ENCODE measurements at places on chromosomes 2 and 18.

DNA sequence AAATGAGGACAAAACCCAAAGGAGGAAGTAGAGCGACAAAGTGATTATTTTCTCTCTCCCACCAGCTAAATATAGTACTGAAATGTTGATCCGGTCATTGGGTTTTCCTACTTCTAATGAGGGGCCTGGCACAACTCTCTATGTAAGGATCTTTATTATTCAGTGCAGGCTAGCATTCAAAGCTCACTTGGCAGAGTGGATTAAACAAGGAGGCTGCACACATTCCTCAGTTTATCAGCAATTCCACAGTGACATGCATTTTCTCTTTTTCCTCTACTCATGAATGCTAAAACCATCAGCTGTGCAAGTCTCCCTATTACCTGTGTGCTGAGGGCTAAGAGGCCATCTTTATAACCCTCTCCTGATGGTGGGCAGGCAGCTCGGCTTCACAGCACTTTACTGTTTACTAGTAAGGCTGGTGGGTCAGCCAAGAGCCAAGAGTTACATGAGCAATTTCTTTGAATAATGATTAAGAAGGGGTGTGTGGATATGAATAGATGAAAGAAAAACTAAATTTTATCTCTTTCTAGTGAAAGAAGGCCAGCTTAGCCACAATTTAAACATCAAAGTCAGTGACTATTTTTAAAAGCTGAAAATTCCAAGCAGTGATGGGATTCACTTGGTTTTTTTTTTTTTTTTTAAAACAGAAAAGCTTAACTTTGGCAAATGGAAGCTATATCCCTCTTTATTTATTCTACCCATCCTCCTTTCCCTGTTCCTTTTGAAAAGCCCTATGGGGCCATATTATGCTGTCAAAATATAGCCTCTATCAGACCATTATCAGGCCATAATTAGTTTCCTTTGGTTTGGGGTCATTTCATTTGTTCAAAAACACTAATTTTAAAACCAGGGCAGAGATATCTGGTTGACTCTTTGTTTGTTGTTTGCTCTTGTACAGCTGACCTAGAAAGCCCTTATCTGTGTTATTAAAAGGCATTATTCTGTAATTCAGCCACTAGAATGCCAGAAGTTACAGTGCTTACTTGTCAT lies 111.0 kb downstream of the RBM43 start:
- no peak for DNase-seq

- DNase-seq = no peak
Observed at GRCh38 chr18:57433482-57433881, 1.7 kb upstream of the ONECUT2 start.

GRCh38 chr2:205763708-205764211 lies 81.5 kb downstream of the NRP2 start:
- peak; percentile 34 for DNase-seq

GRCh38 chr2:85727798-85728197 lies 26.0 kb upstream of the ATOH8 start:
- no peak for DNase-seq

GRCh38 chr2:120820953-120821279 lies 85.2 kb downstream of the GLI2 start:
- peak; percentile 79 for DNase-seq

DNA sequence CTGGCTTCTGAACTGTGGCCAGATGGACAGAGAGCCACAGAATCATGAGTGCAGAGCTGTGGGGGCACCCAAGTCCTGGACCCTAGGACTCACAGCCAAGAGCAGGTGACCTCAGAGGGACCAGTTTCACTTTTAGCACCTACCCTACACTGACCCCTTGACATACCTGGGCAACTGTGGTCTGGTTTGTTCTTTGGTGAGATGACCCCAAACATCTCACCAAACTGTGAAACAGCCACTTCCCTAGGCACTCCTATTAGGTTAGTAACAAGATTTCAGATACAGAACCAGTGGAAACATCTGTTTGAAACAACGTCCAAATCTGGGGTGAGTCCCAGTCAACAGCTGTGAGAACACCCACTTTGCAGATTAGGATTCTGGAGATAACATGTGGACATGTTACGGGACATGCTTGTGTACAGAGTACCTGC lies 1.9 kb upstream of the ZFP36L2 start:
- DNase-seq = no peak

DNA sequence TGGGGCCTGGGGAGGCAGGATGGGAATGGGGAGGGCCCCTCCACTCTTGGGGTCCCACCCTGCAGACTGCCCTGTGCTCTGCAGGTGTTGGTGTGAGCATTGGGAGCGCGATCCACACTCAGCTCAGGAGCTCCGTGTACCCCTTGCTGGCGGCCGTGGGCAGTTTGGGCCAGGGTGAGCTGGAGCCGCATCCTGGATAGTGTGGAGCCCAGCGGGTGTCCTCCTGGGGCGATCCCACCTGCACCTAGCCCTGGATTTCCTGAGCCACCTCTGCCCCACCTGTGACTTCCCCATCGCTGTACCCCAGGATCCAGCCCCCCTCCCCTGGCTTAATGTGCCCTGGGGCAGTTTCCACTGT lies 2.6 kb downstream of the PROM2 start:
- DNase-seq = no peak

DNA sequence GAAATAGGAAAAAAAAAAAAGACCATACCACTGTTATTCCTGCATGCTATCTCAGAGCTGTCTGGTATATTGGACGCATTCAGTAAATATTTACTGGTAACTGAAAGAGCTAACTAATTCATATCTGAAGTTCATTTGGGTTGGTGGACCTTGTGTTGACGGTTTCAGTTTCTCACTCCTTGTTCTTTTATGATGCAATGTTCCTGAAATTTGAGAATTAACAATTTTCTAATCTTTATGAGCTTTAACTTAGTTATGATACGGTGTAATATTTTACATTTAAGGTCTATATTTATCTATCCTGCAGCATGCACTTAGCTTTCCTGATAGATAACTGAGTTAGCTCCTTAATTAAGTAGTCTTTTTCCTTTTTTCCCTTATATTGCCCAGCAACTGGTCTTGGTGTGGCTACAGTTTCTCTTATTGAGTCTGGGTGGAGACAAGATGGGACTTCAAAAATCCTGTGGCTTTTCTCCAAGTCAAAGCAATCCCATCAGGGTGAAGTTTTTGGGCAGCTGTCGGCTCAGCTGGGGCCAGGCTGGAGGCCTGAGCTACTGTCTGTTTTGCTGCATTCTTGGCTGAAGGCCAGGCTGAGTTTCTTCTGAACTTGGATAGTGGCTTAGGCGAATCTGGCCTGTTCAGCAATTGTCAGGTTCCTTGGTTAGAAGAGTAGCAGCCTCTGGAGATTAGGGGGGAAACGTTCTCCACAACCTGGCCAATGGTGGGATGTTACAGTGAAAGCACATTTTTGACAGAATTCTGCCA lies 78.4 kb upstream of the MEX3C start:
- peak; percentile 69 for DNase-seq

DNA sequence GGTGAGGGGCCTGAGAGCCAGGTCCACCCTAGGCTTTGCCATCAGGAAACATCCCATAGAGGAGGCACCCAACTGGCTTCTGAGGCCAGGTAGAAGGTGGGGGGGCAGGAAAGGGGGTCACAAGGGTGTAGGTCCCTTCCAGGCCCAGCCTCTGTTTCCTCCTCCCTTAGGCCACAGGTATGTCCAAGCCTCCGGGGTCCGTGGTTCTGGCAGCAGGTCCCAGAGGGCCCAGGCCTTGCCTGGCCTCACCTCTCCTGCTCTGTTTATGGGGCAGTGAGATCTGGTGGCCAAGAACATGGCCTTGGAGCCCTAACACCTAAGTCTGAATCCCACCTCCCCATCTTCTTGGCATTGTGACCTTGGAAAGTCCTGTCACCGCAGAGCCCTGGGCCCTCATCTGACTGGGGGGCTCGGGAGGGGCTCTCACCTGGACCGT lies 21.6 kb upstream of the GPR17 start:
- no peak for DNase-seq

GRCh38 chr2:236195726-236196125 lies 27.5 kb upstream of the GBX2 start:
- no peak for DNase-seq

GRCh38 chr2:203656522-203657287 lies 49.7 kb upstream of the CD28 start:
- DNase-seq = no peak

DNA sequence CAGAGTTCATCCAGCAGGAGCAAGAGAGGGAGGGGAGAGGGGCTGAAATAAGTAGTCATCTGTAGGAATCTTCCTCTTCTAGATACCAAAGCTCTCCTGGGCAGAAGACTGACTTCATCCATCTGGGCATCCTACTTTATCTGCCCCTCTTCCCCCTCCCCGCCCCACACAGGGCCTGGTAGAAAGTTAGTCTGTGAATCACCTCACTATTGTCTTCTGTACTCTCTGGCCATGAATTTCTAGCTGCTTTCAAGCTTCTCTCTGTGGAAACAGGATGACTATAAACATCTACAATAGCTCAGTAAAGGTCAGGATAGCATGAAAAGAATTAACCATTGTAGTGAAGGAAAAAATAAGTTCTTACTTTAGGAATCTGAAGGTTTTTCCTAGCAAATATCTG lies 47.7 kb upstream of the RNU4ATAC start:
- no peak for DNase-seq

DNA sequence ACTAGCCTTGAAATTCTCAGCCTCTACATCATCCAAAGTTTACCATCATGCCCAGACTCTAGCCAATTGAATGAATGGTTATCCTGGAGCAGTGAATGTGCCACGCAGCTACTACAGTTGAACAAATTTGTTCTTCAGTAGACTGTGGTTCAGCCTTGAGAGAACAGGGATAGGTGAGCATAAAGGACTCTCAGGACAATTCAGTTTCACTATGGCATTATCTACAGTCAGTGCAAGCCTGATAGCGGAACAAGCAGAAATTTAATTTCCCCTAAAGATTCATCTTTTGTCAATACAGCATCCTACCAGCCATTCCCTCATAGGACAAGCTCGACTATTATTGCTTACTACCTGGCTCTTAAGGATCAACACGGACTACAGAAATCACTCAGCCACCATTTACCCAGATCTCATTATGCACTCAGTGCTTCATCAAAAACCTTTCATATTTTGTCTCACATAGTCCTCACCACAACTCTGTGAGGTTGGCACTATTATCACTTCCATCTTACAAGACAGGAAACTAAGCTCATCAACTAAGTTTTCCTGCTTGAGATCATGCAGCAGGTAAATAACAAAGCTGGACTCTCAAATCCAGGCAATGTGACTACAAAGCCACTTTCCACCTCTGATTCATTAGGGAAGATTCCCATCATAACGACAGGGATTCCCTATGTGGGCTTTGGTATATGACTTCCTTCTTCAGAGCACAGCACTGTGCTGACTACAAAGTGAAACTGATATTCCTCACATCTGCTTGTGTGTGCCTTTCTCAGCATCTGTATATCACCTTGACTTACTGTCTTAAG lies 181.5 kb upstream of the ACVR2A start:
- DNase-seq = no peak

GRCh38 chr2:240728827-240729226 lies 37.2 kb downstream of the AQP12A start:
- no peak for DNase-seq

DNA sequence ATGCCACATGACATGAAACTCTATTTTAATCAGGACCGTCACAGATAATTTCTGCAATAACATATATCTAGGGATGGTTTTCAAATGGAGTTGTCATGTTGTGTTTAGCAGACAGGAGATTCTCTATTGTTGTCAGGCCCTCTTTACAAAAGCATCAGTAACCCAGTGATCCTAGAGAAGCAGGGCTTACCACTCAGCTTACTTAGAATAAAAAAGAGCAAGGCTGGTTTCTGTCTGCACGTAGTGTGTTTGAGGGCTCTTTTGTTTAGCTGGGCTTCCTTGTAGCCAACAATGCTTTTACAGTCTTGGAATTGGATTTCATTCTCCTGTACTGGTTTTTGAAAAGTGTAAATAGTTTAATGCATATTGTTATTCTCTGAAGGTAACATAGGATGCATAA lies 210.5 kb upstream of the NRP2 start:
- DNase-seq = no peak

DNA sequence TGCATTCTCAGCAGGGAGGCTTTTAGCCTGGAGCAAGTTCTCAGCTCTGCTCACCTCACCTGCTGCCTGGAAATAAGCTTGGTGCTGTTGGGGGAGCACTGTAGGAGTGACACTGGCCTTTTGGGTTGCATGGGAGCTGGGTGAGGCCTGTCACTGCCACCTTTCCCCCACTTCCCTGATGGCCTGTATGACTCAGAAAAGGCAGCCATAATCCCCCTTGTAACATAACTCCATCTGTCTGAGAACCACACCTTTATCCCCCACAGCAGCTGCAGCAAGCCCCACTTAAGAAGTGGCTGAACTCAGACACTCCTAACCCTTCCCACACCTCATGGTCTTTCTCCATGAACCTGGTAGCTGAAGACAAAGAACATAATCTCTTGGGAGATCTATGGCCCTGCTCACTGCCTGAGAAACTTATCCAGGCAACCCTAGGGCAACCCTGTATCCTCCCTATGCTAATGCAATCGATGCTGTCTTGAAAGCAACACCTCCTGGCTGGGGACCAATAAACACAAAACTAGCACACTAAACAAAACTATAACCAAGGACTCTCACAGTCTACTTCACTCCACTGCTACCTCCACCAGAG lies 258.9 kb upstream of the OSR1 start:
- no peak for DNase-seq

DNA sequence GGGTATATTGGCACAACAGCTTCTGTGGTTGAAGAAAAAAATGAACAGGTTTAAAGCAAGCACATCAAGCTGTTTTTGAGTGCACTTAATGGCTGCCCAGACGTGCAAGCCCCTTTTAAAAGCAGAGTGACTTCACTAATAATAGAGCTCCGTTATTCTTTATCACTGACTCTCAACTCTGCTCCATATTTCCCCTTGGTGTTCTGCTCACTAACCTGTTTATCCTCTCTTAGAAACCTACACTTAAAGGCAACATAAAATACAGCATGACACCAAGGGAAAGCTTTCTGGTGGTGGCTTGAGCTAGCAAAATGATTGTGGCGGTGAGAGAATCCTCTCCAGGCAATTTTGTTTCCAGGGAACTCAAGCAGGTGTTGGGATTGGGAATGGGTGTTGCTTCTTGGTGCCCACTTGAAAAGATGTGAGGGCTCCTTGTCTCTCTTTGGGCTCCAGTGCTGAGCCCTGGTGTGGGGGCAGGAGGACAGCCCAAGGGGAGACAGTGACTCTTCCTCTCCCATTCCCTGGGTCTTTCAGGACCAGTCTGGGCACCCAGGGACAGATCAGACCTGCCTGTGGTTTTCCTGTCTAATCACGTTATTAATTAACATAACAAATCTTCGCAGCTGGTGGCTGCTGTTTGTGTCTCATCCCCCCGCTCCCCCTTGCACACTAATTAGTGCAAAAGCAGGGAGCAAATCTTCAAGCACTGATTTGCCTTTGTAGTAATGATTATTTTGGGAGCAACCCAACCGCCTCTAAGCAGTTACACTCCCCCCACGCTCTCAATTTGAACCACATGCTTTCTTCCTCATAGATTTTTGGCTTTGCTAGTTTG lies 289.4 kb upstream of the CXCR4 start:
- DNase-seq = peak; percentile 1
